ENCODE measurements at places on chromosomes 13 and 19. TPM values are rescaled to one million over a fixed set of nuclear protein-coding genes. Genes with fewer than 3 reads are reported as not detected.

DNA sequence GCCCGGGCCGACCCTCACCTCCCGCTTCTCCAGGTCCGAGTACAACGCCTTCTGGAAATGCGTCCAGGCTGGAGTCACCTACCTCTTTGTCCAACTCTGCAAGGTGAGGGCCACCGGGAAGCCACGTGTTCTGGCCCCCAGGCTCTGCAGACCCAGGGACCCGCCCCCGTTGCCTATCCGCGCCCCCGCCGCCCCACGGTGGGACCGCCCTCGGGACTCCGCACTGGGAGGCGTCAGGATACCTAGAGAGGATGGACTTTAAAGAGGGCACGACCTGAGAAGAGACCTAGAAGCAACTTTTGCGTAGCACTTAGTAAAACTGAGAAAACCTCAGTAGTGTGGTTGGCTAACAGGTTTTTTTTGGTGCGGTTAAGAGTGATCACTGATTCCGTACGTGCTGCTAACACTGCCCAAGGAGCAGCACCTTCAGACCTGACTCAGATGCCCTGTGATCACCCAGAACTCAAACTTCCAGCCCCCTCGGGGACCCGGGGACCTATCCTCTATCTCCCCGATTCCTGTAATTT is 492 bp downstream of the TMEM147 start:
- DNase-seq = no peak

GRCh38 chr19:51141181-51141580 is 920 bp upstream of the SIGLEC7 start:
- no peak for DNase-seq

KLK15 gene
- not detected for total RNA-seq

DNA sequence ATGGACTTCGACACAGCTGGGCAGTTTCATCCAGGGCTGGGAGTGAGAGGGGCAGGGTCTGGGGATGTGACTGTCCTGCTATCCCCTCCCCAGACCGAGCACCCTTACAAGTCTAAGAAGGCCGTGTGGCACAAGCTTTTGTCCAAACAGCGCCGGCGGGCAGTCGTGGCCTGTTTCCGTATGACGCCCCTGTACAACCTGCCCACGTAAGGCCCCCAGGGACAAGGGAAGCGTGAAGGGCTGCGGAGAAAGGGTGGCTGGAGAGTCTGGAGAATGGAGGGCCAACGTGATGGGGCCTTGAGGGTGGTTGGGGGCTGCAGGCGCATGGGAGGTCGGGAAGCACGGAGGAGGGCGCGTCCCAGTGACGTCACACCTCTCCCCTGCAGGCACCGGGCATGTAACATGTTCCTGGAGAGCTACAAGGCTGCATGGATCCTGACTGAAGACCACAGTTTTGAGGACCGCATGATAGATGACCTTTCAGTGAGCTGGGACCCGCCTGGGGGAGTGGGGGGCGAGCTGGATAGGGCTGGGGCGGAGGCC is 89.5 kb downstream of the MAP4K1 start:
- DNase-seq = no peak

DNA sequence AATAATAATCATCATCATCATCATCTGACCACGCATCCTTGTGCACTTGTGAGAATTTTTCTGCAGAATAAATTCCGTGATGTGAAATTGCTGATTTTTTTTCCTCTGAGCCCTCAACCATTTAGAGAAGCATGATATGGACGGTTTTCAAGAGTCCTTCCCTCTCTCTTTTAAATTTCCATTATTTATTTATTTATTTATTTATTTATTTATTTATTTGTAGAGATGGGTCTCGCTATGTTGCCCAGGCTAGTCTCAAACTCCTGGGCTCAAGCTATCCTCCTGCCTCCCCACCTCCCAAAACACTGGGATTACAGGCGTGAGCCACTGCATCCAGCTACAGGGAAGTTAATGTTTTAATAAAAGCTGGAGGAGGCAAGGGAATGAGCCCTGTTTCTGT is 39.6 kb downstream of the CACNA1A start:
- no peak for DNase-seq

DNA sequence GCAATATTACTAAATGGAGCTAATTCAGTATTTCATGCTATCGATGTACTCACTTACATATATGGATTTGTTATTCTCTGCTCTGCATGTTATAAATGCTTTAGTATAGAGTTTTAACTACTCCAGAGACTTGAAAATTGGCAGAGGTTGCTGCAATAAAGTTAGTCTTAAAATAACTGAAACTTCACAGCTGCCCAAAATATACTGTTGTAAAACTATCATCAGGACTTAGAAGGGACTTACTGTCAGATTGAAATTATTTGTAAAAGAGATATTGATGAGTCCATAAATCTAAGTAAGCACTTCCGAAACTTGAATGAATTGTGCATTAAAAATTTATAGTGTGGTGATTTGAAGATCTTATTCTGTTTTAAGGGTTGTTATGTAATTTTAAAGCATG is 1178.2 kb upstream of the PCDH20 start:
- DNase-seq = no peak

DNA sequence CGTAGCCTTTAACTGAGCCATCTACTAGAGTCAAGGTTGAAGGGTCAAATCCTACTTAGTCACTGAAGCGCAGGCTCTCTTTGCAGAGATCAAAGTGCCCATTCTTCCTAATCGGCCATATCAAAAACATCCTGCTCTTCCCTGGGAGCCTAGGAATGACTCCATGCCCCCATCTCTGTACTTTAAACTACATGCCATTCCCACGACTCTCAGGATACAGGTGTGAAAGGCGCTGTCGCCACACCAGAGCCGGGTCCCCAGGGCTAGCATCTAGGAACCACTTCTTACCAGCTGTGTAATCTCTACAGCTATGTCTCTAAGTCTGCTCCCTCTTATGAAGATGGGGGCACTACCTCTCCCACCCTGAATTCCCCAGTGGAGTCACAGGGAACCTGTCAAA is 22.3 kb downstream of the IRS2 start:
- no peak for DNase-seq

- DNase-seq = no peak
These were observed 66.9 kb downstream of the NHLRC3 start for GRCh38 chr13:39105110-39105509.

DNA sequence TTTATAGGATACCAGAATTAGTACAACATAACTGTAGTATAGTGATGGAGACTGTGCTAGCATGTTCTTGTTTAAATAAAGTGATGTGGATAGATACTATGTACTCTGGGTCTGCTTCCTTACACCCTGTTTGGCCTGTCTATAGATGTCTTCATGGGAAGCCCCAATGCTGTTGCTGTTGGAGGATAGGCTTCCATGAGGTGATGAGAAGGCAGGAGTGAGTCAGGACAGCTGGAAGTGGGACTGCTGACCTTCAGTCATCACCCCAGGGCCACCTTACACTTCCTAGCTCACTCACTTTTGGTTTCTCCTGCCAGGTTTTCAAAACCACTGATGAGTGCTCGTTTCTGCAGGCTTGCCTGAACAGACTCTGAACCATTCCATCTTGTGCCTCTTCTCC is 4.2 kb downstream of the KCTD4 start:
- no peak for DNase-seq

- DNase-seq = no peak
These were observed 17.5 kb downstream of the ZC3H13 start for GRCh38 chr13:46035066-46035465.

DNA sequence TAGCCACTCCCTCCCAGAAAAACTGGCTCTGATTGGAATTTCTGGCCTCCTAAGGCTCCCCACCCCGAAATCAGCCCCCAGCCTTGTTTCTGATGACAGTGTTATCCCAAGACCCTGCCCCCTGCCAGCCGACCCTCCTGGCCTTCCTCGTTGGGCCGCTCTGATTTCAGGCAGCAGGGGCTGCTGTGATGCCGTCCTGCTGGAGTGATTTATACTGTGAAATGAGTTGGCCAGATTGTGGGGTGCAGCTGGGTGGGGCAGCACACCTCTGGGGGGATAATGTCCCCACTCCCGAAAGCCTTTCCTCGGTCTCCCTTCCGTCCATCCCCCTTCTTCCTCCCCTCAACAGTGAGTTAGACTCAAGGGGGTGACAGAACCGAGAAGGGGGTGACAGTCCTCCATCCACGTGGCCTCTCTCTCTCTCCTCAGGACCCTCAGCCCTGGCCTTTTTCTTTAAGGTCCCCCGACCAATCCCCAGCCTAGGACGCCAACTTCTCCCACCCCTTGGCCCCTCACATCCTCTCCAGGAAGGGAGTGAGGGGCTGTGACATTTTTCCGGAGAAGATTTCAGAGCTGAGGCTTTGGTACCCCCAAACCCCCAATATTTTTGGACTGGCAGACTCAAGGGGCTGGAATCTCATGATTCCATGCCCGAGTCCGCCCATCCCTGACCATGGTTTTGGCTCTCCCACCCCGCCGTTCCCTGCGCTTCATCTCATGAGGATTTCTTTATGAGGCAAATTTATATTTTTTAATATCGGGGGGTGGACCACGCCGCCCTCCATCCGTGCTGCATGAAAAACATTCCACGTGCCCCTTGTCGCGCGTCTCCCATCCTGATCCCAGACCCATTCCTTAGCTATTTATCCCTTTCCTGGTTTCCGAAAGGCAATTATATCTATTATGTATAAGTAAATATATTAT is 6.1 kb downstream of the FOSB start:
- no peak for DNase-seq

GRCh38 chr19:39738814-39739213 is 985 bp upstream of the CLC start:
- no peak for DNase-seq

DNA sequence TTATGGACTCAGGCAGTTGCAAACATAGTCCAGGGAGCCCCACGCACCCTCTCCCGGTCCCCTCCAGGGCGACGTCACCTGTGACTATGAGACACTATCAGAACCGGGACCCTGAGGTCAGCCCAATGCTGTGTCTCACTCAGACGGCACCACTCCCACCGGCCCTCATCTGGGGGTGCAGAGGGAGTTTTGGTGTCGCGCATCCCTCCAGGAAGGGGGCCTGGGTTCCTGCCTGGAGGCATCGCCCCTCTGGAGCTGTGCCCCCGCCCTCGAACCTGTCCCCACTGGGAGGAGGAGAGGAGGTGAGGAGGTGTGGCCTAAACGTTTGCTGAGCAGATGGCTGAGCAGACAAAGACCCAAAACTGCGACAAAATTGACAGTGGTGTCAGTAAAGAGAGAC is 51.2 kb downstream of the GADD45B start:
- no peak for DNase-seq

DNA sequence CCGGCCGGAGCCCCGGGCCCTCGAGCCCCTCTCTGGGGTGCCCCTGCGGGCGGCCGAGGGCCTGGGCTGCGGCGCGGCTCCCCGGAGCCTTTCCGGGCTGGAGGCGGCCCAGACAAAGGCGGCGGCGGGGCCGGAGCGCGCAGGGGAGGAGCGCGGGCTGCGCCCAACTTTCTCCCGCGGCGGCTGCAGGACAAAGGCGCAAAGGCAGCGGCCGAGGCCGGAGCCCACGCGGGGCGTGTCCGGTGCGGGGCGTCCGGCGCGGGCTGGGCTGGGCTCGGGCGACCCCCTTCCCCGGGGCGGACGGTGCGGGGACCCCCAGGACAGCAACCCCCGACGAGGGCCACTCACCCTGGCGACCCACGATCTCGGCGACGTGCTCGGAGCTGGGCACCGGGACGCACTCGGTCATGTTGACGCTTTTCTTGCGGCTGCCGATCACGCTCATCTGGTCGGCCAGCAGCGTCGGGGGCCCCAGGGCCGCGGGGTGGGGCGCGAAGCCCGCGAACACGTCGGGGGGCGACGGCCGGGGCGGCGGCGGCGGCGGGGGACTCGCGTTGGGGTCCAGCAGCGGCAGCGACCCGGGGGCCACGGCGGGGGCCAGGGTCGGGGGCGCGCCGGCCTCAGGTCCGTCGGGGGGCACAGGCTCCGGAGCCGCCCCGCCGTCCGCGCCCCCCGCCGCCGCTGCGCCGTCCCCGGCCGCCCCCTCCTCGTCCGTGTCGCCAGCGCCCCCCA is 843 bp downstream of the MEX3D start:
- peak; percentile 27 for DNase-seq

DNA sequence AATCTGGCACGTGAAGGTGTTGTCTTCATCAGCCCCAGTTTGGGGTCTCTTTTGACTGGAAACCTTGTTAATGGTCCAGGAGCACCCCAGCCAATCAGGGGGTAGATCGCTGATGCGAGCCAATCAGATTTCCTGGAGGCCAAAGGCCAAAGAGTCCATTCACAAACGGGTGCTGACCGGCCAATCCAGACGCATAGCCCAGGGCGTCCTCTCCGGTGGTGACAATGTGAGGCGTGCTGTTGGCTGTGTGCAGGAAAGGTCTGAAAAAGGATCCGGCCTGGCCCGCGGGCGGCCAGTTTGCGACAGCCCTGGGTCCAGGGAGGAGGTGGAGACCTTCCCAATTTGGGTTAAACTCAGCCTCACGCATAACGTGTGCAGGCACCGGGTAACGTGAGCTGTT is 3.1 kb downstream of the MAST3 start:
- no peak for DNase-seq

DNA sequence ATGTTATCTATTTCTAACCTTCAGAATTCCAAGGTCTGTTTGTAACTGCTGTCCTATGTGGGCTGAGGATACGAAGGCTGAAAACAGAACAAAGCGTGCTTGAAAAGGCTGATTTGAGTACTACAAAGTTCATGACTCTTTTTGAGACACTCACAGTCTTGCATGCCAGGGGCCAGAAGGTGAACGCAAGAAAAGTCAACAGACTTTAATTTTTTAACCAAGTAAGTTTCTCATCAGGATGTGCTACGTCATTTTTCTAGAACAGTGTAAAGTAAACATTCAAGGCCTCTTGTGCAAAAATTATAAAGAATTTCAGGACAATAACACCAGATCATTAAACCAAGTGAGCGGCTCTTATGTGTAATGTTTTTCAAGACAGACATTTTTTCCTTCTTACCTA is 163.5 kb downstream of the COG6 start:
- no peak for DNase-seq

- DNase-seq = no peak
These were observed 7.1 kb downstream of the PNMA8B start for GRCh38 chr19:46488551-46488950.

- no peak for DNase-seq
These were observed 35.1 kb downstream of the LCP1 start for GRCh38 chr13:46146898-46147297.

- DNase-seq = peak; percentile 26
These were observed 422 bp upstream of the MTUS2 start for GRCh38 chr13:28819735-28820098.

GRCh38 chr13:64347664-64348063 is 2882.5 kb downstream of the PCDH9 start:
- no peak for DNase-seq

DNA sequence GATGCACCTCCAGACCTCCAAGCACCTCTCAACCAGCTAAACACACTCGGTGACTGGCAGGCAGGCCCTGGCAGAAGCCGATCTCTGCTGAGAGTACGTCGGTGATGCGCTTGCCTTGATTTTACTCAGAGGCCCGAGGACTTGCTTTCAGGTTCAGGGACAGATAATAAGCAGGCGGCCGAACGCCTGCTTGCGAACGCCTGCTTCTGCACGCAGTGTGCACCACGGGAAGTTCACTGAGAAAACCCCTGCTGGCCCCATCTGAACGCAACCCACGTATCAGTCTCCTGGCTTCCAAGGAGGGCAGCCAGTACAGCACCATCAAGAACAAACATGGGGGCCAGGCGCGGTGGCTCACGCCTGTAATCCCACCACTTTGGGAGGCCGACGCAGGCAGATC is 108.0 kb downstream of the STK24 start:
- DNase-seq = no peak

All from activated B cell treated with CpG ODN at 0.5 μM for 24 hours (primary cell).